NCI-H2081 treated with DMSO at 0.1 percent for 48 hours (cell line): ENCODE measurements at places on chromosomes 13 and 19.

- no peak for DNase-seq
Observed at GRCh38 chr13:55440465-55441085, 1700.1 kb upstream of the PRR20A start.

DNA sequence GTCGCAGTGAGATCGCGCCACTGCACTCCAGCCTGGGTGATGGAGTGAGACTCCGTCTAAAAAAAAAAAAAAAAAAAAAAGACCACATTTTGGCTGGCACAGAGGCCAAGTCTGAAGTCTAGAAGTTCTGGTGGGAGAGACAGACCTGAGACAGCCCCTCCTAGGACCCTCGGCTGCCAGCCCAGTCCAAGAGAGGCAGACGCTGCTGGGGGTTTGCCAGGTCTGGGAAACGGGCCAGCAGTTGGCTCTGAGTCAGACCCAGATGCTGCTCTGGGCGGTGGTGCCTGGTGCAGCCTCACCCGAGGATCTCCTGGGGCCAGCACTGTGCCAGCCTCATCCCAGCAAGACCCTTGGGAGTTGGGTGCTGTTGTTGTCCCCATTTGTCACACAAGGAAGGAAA is 5.8 kb downstream of the FCHO1 start:
- DNase-seq = no peak

DNA sequence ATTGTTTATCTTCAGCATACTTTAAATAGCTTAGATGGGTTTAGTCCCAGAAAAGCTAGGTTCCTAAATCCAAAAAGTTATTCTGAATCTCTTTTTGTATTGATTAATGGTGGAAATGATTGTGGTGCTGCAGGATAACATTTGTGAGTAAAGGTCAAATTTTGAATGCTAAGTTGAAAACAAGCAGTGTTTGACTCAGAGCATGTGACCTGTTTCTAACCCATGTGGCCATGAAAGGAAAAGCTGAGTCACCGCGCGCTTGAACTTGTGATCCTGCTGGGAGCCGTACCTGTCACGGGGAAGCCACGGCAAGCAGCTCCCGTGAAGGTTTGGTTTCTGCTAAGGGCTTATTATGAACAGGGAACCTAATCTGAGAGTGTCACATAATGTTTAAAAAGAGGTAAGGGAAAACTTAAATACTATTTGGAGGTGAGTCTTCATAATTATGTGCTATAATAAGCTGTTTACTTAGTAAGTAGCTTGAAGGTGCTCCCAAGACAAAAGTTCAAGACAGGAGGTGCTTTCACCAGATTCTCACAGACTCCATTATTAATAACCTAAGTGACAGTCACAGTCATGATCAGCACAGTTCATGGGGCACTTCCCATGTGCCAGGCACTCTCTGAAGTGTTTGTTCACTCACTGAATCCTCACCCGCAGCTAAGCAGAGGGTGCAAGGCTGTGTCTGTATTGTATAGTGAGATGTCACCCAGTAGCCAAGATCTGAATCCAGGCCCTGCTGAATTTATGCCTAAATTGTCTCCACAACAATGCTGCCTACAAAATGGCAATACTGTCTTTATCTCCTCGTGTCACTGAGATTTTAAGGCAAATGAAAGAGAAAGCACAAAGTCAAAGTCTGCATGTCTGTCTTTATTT is 286.5 kb downstream of the MYO16 start:
- DNase-seq = peak; percentile 16

- no peak for DNase-seq
Observed at GRCh38 chr13:71672512-71672911, 194.5 kb downstream of the DACH1 start.

- DNase-seq = no peak
Observed at GRCh38 chr19:29439021-29439420, 86.8 kb upstream of the VSTM2B start.

DNA sequence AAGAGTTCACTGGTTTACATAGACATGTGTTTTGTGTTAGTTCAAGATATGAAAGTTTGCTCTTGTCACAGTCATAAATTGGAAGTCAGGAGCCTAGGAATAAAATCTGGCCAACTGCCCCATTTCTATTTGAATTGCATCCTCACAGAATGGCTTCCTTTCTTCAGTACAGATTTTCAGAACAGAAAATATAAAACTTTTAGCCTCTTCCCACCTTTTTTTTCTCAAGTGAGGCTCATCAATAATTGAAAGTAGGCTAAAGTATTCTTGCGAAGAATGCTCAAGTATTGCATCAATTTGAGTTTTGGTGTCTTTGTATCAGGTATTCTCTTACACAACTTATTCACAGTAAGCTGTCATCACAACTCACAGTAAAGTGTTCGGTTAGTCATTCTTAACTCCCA is 802.7 kb downstream of the PCDH9 start:
- no peak for DNase-seq

DNA sequence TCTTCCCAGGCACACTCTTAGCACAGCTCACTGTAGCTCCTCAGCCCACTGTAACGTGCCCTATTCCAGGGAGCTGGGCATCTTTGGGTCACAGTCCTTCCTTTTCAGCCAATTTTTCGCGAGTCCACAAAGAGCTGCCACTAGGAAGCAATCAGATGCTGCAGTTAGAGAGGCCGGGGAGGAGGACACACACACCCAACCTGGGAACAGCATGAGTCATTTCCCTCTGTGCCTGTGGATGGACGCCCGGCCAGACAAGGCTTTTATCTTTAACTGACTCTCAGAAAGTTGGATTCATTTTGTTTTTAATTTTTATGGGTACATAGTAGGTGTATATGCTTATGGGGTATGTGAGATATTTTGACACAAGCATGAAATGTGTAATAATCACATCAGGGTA is 918.6 kb downstream of the UQCRFS1 start:
- DNase-seq = no peak

- no peak for DNase-seq
Observed at GRCh38 chr19:4524808-4525562, 6.7 kb upstream of the PLIN4 start.

GRCh38 chr19:8580710-8581281 is 3.6 kb upstream of the MYO1F start:
- DNase-seq = no peak

DNA sequence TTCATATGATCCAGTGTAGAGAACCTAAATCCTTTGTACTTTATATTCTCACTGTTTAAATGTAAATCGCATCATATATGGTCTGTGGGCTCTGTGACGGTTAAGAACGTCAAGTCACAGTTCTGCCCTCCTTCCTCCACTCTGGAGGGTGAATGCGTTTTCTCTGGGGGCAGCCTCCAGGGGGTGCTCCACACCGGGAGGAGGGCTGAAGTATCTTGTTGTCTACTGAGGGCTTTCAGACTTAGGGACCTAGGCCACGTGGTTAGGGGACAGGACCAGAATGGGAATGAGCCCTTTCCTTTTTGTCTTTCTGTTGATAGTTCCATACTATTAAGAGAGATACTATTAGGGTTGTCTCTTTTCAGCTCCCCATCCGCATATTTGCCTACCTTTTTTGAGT is 504.9 kb downstream of the FGF9 start:
- no peak for DNase-seq

DNA sequence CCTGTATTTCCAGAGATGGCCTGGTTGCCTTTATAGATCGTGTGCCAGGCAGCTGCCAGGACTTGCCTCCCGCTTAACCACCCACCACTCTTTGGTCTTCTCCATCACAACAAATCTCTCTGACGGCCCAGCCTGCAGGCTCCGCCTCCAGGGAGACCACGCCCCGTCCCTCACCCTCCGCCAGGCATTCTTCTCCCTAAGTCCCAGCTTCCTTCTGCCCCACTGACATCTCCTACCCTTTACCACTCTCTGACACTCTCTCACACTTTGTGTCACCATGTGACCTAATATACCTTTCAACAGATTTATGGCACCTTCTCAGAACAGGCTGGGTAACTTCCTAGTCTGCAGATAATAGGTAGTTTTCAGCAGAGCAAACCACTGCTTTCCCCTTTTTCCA is 95.1 kb downstream of the CAB39L start:
- no peak for DNase-seq

DNA sequence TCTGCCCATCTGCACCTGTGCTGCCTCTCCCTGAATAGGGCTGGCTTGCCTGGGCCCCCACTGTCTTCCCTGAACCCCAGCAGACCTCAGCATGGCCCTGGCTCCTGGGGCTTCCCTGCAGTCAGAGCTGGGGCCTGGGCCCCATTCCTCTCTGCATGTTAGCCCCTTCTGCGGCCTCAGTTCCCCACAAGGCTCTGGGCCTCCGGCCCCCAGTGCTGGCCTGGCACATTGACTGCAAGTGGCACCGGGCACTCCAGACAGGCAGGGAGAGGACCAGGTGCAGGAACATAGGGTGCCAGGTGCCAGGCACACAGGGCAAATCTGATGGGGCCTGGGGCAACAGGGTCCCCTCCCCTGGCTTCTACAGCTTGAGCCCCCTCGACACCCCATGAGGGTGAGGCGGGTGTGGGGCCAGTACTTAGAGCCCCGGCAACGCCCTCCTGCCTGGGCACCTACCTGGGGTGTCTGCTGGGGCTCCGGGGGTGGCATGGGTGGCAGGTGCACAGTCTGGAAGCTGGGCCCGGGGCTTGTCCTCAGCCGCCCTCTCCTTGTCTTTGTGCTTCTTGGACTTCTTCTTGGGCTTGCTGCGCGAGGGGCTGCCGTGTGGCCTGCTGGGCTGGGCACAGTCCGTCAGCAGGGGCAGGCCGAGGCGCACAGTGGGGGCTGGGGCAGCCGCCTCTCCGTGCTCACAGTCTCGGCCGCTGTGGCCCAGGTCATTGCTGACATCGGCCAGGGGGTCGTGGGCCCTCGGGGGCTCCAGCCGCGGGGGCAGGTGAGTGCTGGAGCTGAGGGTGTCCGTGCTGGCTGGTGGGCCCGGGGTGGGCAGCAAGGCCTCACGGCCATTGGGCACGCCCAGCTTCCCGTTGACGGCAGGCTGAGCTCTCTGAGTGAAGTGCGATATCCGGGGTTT is 12.3 kb upstream of the ISYNA1 start:
- DNase-seq = no peak

- DNase-seq = no peak
Observed at GRCh38 chr19:17340871-17341357, 3.6 kb downstream of the GTPBP3 start.

DNA sequence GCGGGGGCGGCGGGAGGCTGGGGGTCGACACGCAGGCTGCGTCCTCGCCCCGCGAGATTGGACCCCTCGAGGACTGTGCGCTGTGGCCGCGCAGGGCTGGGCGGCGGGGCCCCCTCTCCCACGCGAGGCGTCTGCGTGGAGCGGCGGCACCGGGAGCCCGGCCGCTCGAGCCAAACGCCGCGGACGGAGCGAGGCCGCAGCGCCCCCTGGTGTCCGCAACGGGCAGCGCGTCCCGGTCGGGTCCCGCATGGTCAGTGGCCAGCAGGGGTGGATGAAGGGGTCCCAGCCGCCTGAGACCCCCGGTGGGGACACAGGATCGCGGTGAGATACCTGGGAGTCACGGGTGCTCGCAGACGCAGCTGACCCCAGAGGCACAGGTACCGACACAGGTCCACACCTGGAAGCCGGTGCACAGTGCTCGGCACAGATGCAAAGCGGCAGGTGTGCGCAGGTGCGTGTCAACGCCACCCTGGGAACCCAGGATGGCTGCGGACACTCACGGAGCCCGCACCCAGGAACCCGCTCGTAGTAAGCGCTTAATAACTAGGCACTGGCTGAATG is 2.1 kb upstream of the CIRBP start:
- no peak for DNase-seq

DNA sequence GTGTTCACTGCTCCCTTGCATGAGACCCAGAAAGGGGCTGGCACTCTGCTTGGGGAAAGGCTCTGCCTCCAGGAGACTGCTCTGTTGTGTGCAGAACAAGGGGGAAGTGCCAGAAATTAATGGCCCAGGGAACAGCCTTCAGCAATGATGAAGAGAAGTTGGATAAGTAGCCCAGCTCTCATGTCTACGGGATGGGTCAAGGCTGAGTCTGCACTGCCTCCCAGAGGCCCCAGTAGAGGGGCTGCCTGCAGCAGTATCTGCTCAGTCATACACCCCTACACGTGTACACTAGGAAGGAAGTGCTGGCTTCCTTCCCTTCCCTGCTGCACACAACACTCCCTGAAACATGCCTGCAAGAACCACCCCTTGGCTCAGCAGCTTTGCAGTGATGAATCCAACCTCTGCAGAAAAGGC is 54.6 kb upstream of the URI1 start:
- no peak for DNase-seq

GRCh38 chr13:76048675-76049375 is 412.7 kb downstream of the LMO7 start:
- DNase-seq = no peak

DNA sequence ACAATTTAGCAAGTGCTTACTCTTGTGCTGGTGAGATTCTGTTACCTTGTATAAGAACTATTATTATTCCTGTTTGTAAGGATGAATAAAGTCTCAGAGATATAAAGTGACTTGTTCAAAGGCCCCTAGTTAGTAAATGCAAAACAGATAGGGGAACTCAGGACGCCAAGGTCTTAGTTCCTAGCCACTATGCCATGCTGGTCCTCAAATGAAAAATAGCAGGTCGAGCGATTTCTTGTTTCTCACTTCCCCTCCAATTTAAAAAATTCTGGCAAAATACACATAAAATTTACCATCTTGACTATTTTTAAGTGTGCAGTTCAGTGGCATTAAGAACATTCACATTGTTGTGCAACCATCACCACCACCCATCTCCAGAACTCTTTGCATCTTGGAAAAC is 1.1 kb downstream of the TECR start:
- no peak for DNase-seq

GRCh38 chr13:31937436-31937835 is 94.1 kb upstream of the FRY start:
- DNase-seq = no peak
